ENCODE measurements at places on chromosomes 3 and 15. TPM values are rescaled to one million over a fixed set of nuclear protein-coding genes. Genes with fewer than 3 reads are reported as not detected.

Gene PAK6
- total RNA-seq = 0.91 TPM

Gene MCTP2
- total RNA-seq = 28.5 TPM

Gene LNP1
- 1.1 TPM for total RNA-seq

Gene GOLGA6L2
- not detected for total RNA-seq

Gene CCR2
- 52.5 TPM for total RNA-seq

Gene DUOXA2
- total RNA-seq = not detected

Gene KLHDC8B
- total RNA-seq = 2.6 TPM

Gene P4HTM
- total RNA-seq = 57.4 TPM

Gene KBTBD13
- total RNA-seq = not detected

Gene CFAP20DC
- 1.4 TPM for total RNA-seq

Gene CCR5
- 44.3 TPM for total RNA-seq

Gene EHHADH
- 3.5 TPM for total RNA-seq

Gene SNTN
- total RNA-seq = not detected

Gene SAXO2
- total RNA-seq = 1.3 TPM

Gene EXOG
- total RNA-seq = 21.9 TPM

Gene NLGN1
- total RNA-seq = not detected

Gene SLC9C1
- total RNA-seq = not detected

Gene MON1A
- 11.9 TPM for total RNA-seq

Gene ATP13A5
- total RNA-seq = not detected

Gene RPSA
- 1,282 TPM for total RNA-seq

Gene STAC
- total RNA-seq = not detected

Gene STXBP5L
- not detected for total RNA-seq

Gene MORC1
- total RNA-seq = not detected

Gene SLC35G2
- total RNA-seq = 0.28 TPM

Gene INSYN1
- not detected for total RNA-seq

Gene ADAMTS9
- total RNA-seq = not detected

Gene TUSC7
- total RNA-seq = not detected

Gene GABRB3
- total RNA-seq = not detected

Gene PPP1R14D
- total RNA-seq = not detected

Gene TM6SF1
- 14.3 TPM for total RNA-seq

Gene XIRP1
- total RNA-seq = not detected

Gene CYP1A1
- total RNA-seq = 12.4 TPM

Gene OCA2
- total RNA-seq = not detected

Gene UBA3
- 91.2 TPM for total RNA-seq

Gene AP3B2
- 0.17 TPM for total RNA-seq

Gene NECTIN3
- total RNA-seq = 10.6 TPM

Gene CDHR4
- not detected for total RNA-seq

Gene RTF1
- 38.1 TPM for total RNA-seq

Gene LEKR1
- 1.5 TPM for total RNA-seq

Gene PLA2G4B
- total RNA-seq = 26.0 TPM

Gene CD80
- 15.2 TPM for total RNA-seq

Gene GOLGA8J
- total RNA-seq = 0.80 TPM

Gene NR2E3
- total RNA-seq = not detected

Gene ITPKA
- total RNA-seq = not detected

Gene IRAK2
- 3.7 TPM for total RNA-seq

Gene IL12A
- 0.65 TPM for total RNA-seq

Gene CIDEC
- total RNA-seq = not detected

Gene PODXL2
- total RNA-seq = 2.2 TPM

Gene CORO2B
- total RNA-seq = not detected

Gene VEPH1
- not detected for total RNA-seq

Gene DPPA4
- not detected for total RNA-seq

Gene LINGO1
- total RNA-seq = not detected

Measured in activated naive CD8-positive, alpha-beta T cell treated with anti-CD3 and anti-CD28 coated beads, Interleukin-2, amount 10 ng/mL, durations not matched to agents 7 days and 5 days (primary cell).